ENCODE measurements at places on chromosomes 3 and 15.

- no peak for DNase-seq
Measured at GRCh38 chr3:32973982-32974381, 22.5 kb downstream of the CCR4 start.

DNA sequence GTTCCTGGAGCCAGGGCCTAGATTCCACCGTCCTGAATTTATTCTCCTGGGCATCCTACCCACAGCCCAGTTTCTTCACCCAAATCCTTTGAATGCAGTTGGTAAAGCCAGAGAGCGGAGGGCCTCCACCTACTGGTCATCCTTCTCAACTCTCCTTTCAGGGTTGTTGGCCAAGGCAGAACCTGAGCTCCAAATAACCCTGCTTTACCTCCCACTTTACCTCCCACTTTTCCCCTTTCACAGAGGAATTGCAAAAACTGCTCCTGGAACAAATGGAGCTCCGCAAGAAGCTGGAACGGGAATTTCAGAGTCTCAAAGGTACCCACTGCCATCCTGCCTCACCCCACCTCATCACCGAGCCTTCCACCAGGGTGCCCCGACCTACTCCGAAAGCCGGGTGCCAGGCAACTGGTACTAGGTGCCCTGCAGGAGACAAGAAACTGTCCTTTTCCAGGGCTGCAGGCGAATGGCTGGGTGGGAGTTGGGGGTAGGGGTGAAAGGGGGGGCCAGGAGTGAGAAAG is 6.8 kb downstream of the SKOR1 start:
- no peak for DNase-seq

DNA sequence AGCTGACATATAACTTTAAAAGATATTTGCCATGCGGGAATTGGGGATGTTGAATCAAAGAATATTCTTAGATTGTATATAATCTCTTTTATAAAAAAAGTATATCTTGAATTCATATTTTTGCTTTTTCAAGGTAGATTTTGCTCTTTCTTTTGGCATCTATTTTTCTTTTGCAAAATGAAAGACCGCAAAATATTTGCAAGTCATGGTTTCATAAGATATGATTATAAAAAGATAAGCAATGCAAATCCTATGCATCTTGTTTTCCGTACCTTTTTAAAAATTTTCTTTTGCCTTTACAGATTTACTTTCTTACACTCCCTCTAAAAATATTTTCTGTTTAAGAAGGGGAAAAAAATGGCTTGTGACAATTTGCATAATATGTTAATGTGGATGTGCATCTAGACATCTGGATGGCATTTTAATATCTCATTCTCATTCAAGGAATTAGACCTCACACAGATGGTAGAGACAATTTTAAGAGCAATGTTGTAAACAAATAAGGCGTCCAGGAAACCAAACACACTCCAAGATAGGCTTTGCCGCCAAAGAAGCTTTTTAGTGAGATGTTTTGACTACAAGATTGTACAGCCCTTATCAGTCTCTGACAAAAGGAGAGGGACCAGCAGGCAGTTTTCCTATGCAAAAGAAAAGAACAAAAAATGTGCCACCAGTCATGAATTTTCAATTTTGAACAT is 371.1 kb downstream of the CHL1 start:
- no peak for DNase-seq

GRCh38 chr3:64595253-64595694 is 92.5 kb downstream of the ADAMTS9 start:
- DNase-seq: no peak

DNA sequence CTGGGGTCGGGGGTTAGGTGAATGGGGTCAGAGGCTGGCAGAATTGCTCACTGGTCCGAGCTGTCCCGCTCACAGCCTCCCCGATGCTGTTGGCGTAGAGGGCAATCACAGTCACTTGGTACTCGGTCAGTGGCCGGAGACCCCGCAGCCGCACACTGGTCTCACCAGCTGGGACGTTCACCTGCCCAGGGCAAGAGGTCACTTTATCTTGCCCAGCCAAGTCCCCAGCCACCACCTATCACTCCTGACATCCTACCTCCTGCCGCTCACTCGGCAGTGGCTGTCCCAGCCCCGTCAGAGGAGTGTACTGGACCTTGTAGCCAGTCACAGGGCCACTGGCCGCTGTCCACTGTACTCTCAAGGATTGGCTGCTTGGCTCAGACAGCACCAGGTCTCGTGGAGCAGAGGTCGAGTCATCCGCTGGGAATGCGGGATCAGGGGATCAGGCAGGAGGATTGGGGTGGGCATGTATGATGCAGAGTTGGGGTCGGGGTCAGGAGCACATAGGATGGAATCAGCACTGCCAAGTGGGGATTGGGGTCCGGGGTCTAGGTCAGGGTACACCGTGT is 2.5 kb downstream of the COL7A1 start:
- no peak for DNase-seq

DNA sequence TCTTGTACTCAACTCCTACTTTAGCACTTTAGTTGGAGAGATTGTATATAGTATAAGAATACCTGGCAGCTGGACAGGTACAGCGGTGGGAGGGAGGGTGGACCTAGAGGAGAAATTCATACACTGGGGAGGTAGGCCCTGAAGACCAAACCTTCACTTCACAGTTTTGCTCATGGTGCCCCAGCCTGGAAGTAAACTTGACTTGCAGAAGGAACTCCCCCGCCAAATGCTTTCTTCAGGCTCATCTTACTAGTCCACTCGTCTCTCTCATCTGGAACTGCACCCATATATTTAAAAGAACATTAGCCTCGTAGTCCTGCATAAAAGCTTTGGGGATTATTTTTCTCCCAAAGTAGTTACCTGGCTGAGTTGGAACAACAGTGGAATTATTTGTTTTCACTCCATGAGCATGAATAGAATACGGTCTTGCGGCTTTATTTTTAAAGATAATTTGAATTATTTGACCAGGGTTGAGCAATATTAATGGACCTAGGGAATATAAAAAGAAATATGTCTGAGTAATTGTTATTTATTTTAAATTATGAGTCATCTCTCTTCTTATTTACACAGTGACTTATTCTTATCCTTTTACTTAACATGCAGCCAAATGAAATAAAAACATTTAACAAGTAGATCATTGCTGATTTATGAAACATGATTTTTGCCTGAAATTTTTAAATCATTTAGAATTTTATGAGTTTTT is 25.5 kb upstream of the CP start:
- no peak for DNase-seq

GRCh38 chr3:175868626-175869025 is 1009.5 kb downstream of the NAALADL2 start:
- DNase-seq: no peak

GRCh38 chr3:157542711-157543500 is 39.7 kb upstream of the VEPH1 start:
- DNase-seq: no peak

- DNase-seq: no peak
Measured at GRCh38 chr3:137201066-137201465, 243.3 kb downstream of the IL20RB start.

DNA sequence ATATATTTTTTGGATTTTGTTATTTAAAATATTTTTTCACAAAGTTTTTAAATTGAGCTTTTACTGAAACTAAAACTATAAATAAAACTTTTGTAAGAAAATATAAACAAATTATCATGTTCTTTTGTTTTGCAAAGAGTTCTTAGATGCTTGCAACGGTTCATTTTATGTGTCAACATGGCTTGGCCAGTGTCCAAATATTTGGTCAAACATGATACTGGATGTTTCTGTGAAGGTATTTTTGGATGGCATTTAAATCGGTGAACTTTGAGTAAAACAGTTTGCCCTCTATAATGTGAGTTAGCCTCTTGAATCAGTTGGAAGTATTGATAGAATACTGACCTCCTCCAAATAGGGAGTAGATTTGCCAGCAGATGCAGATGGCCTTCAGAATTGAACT is 612.6 kb upstream of the NECTIN3 start:
- DNase-seq: no peak

- no peak for DNase-seq
Measured at GRCh38 chr3:19527746-19528145, 379.4 kb downstream of the KCNH8 start.

GRCh38 chr3:124149771-124150170 is 157.8 kb upstream of the ROPN1 start:
- DNase-seq: no peak

- no peak for DNase-seq
Measured at GRCh38 chr3:126200534-126200933, 20.1 kb upstream of the ALDH1L1 start.

- DNase-seq: no peak
Measured at GRCh38 chr3:153625506-153625905, 463.5 kb downstream of the RAP2B start.

GRCh38 chr3:32857921-32858320 is 40.1 kb downstream of the TRIM71 start:
- DNase-seq: no peak

DNA sequence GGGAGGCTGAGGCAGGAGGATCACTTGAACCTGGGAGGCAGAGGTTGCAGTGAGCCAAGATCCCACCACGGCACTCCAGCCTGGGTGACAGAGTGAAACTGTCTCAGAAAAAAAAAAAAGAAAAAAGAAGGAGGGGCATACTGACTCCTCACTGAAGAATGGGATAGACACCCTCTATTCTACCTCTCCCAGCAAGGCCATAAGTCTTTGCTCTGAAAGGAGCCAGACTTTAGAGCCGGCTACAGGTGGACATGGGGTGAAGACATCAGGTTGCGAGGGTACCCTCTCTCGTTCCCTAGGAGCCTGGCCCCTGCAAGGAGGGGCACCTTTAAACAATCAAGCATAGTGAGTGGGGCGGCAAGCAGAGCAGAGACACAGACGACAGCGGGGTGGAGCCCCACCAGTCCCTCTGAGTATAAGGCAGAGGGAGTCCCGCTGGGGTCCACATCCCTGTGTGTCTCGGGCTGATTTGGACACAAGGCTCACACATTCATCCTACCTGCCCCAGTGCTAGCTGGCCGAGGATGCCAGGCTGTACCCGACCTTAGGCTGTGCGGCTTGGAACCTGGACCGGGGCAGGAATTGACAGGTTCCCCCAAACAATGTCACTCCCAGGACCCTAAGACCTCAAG is 1.1 kb downstream of the GRAMD2A start:
- no peak for DNase-seq

DNA sequence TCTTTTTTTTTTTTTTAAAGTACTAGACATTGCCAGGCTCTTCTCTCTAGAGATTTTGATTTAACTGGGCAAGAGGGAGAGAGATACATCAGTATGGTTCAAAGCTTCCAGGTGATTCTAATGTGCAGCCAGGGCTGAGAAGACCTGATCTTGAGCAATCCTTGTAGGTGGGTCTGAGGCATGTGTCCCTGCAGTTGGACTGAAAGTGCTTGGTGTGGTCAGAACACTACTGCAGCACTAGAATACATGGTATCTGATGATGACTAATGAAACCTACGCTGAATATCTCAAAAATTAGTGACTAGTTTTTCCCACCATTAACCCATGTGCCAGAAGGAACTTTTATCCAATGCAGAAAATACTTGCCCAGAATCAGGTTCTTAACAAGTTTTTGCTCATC is 34.4 kb upstream of the MYO5C start:
- DNase-seq: no peak

GRCh38 chr3:127458696-127459604 is 131.6 kb downstream of the TPRA1 start:
- DNase-seq: peak; percentile 18

DNA sequence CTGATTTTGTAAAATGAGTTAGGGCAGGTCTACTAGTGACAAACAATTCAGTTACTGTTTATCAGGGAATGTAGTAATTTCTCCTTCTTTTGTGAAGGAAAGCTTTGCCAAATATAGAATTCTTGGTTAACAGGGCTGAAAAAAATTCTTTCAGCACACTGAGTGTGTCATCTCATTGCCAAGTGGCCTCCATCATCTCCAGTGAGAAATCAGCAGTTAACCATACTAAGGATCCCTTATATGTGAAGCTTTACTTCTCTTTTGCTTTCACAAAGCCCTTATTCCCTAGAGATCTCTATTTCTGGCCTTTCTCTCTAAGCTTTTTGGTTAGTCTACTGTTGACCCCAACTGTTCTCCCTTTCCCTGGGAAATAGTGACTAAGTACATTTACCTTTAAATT is 269.1 kb downstream of the SCAPER start:
- no peak for DNase-seq

DNA sequence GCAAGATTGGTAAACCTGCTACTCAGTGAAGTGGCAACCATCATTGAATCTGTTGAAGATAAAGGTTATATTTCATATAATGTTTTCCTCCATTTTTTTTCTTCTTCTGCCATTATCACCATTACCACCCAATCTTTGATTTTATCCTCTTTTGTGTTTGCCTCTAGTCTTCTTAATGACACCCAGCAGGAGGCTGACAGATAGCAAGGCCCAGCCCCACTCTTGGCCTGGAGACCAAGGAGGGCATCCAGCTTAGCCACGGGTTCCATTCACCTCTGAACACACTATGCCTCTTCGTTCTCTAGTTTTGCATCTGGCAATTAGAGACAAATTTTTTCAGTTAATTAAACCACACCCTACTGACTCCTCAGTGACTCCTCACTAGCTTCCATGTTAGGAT is 129.7 kb downstream of the TPRG1 start:
- no peak for DNase-seq

DNA sequence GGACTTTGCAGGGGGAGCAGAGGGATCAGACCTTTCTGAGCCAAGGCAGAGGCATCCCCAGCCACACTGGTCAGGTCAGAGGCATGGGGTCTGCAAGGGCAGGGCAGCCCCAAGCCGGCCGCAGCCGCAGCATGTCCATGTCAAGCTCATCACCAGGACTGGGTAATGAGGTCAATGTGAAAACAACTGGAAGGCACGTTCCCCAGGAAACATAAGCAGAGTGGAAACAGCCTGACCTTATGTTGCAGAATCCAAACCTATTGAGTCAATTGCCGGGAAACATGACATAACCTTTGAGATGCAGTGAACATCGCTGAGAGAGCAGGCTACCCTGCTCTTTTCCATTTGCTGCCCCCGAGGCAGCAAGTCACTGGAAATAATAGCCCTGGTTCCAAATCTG is 315.1 kb upstream of the IGF1R start:
- no peak for DNase-seq

- no peak for DNase-seq
Measured at GRCh38 chr15:93219859-93220420, 130.9 kb upstream of the RGMA start.

GRCh38 chr15:85792102-85792731 is 2.5 kb downstream of the KLHL25 start:
- DNase-seq: no peak

- DNase-seq: no peak
Measured at GRCh38 chr3:1216856-1217255, 124.0 kb downstream of the CNTN6 start.

DNA sequence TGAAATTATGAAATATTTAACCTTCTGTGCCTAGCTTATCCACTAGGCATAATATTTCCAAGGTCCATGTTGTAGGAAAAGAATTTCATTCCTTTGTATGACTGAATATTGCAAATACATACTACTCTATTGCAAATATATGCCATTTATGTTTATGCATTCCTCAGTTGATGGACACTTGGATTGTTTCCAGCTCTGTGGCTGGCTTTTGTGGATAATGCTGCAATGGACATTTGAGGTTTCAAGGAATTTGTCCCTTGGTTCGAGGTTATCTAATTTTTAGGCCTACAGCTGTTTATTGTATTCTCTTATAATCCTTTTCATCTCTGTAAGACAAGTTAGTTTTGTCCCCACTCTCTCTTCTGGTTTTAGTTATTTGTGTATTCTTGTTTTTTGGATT is 7.7 kb upstream of the AADACL2 start:
- DNase-seq: no peak
